ENCODE measurements at places on chromosomes 13 and 19.

DNA sequence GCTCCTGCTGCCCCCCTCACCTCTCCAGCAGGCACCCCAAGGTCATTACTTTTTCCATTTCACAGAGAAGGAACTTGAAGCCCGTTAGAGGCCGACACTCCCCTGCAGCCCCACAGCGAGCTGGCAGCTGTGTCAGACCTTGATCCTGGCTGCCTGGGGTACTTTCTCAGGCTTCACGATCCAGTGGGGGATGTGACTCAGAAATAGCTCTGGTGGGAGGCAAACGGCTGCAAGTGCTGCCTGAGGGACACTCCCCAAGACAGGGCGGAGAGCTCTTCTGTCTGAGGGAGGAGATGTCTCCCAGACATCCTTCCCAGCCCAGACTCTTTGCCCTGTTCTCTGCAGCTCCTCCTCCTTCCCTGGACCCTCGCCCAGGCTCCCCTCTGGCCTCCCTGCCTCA is 4.8 kb downstream of the TSKS start:
- DNase-seq = peak; percentile 75

GRCh38 chr19:43784981-43785808 is 4.4 kb upstream of the KCNN4 start:
- peak; percentile 74 for DNase-seq

DNA sequence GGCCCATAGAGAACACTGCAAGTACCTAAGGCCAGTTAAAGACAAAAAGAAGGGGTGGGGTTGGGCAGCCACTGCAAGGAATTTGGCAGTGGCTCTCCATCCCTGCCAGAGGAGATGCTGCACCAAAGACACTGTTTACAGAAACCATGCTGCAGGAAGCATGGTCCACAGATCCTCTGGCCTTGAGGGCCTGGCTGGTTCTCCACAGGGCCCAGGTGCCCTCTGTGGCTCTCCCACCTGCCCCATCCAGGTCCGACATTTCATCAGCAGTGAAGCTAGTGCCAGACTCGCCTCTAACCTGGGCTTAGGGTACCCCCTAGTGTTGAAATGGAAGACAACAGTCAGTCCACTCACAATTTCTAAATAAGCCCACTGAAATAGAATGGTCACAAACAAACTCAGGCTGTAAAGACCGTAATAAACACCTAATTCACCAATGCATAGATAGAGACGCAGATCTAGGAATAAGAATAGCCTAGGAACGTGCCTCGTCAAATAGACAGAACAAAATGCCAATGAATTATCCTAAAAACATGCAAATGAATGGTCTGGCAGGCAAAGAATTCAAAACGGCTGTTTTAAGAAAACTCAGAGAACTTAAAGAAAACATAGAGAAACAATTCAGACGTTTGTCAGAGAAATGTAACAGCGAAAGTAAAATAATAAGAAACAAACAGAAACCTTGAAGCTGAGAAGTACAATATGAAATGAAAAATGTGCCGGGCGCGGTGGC is 23.3 kb downstream of the LYPD4 start:
- DNase-seq = peak; percentile 55

GRCh38 chr19:46294494-46294893 is 2.3 kb upstream of the HIF3A start:
- no peak for DNase-seq

DNA sequence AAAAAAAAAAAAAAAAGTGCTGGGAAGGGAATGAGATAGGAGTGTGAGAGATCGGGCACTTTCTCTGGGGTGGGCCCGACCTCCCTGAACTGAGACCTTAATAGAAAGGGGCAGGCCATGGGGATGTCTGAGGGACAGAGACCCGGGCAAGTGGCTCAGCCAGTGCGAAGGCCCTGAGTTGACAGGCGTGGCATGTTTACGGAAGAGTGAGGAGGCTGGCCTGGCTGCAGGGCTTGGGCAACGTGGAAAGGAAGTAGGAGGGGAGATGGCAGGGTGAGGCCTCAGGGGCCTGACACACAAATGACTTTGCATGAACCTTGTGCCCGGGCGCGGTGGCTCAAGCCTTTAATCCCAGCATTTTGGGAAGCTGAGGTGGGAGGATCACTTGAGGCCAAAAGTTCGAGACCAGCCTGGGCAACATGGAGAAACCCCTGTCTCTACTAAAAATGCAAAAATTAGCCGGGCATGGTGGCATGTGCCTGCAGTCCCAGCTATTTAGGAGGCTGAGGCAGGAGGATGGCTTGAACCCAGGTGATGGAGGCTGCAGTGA is 13.9 kb downstream of the FCHO1 start:
- DNase-seq = no peak

- no peak for DNase-seq
Observed at GRCh38 chr19:46574533-46574932, 26.6 kb upstream of the CALM3 start.

GRCh38 chr13:99778500-99778899 is 193.1 kb downstream of the ZIC5 start:
- DNase-seq = no peak

DNA sequence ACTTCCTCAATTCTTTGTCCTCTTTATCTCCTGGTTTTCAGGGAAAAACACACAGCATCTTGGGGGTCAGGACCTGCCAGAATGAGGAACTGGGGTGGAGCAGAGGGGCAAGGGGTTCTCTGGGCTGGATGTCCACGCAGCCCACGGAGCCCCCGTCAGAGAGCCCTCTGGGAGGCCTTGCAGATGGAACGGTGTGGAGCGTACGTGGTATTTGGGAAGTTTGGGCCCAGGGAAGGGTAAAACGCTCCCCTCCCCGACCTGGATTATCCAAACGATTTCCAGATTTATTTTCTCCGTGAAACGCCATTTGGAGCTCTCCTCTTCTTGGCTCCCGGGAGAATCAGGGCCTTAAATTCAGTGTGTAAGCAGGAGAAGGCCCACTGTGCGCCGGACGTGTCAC is 51.7 kb upstream of the ZNF536 start:
- no peak for DNase-seq

GRCh38 chr13:60756306-60756705 is 359.3 kb downstream of the TDRD3 start:
- no peak for DNase-seq

GRCh38 chr13:102892503-102892902 is 46.7 kb downstream of the ERCC5 start:
- DNase-seq = no peak
